ENCODE measurements at places on chromosomes 5 and 9. TPM values are rescaled to one million over a fixed set of nuclear protein-coding genes. Genes with fewer than 3 reads are reported as not detected.

NDST1 gene
- total RNA-seq, result 1.9 TPM

TAL2 gene
- total RNA-seq, result not detected

GRXCR2 gene
- total RNA-seq, result not detected

DMRT3 gene
- not detected for total RNA-seq

ROR2 gene
- 0.14 TPM for total RNA-seq

EIF4E1B gene
- not detected for total RNA-seq

ADGRV1 gene
- total RNA-seq, result 0.06 TPM

GRM6 gene
- total RNA-seq, result not detected

DNA sequence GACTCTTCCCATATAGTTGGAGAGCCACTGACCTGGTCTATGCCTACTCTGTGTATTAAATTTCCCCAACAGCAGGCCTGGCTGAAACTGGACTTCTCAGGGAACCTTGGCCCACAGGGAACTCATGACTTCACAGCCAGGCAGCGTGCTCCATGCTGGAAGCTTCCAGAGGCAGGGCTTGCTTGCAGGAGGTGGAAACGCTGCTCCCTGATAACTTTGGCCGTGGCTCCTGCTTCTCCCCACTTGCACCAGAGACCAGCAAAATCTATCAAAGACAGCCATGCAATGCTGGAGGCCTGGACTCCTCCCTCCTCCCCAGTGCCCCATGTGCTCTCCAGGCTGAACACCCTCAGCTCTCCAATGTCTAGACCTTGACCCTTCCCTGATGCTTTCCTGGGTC lies 137.1 kb downstream of the GABBR2 start:
- DNase-seq, result no peak
- peaks cover 38% of the 10 kb centered on the region for H3K27me3 ChIP-seq
- peaks cover 15% of the 10 kb centered on the region for H3K4me1 ChIP-seq
- no peak overlapping the region for H3K4me3 ChIP-seq

DNA sequence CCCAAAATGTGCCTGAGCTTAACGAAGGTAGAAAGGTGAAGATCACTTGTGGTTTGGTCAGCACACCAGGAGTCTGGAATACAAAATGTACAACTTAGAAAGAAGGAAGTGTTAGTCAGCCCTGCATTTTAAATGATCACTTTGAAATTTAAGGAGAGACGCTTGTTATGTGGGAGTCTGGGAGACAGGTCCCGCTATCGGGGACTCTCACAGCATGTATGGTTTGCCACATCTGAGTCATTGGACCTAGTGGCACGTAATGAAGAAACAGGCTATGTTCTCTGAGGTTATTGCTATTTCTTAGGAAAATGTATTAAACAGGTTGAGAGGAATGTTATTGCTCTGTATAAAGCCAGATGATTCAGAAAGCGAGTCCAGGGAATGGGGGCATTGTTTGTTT lies 2362.5 kb upstream of the WWC1 start:
- H3K4me1 ChIP-seq, result no peaks in the 10 kb centered on the region
- DNase-seq, result no peak
- H3K27ac ChIP-seq, result no peak overlapping the region
- H3K36me3 ChIP-seq, result no peaks in the 10 kb centered on the region

DNA sequence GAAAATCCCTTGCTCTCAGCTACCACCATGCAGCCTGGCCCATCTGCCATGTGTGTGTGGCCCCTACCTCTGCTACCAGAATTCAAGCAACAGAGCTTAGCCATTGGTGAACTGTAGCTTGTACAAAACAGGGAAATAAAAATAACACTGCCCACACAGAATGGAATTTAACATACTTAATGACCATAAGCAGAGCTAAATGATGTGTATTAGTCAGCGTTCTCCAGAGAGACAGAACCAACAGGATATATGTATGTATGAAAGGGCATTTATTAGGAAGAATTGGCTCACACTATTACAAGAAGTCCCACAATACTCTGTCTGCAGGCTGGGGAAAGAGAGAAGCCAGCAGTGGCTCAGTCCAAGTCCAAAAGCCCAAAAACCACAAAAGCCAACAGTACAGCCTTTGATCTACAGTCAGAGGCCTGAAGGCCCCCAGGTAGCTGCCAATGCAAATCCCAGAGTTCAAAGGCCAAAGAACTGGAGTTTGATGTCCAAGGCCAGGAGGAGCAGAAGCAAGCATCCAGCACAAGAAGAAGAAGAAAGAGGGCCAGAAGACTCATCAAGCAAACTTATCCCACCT lies 318.8 kb downstream of the DNAH5 start:
- no peak overlapping the region for H3K4me3 ChIP-seq
- no peak for DNase-seq
- no peaks in the 10 kb centered on the region for H3K4me1 ChIP-seq
- H3K27me3 ChIP-seq, result no peaks in the 10 kb centered on the region

DNA sequence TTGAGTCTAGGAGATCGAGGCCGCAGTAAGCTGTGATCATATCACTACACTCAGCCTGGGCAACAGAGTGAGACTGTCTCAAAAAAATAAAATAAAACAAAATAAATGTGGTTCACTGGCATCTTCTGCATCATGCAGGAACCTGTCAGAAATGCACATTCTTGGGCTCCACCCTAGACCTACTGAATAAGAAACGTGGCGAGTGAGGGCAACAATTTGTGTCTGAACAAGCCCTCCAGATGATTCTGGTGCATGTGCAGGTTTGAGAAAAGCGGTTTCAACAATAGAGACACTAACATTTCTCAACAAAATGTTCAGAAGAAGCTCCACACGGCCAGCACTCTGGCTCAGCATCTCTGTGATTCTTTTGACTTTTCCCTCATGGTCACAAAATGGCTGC lies 42.8 kb upstream of the CPEB4 start:
- no peak for DNase-seq
- H3K36me3 ChIP-seq, result no peaks in the 10 kb centered on the region
- H3K27ac ChIP-seq, result no peak overlapping the region
- H3K27me3 ChIP-seq, result peaks cover 7% of the 10 kb centered on the region
- no peaks in the 10 kb centered on the region for H3K4me1 ChIP-seq

DNA sequence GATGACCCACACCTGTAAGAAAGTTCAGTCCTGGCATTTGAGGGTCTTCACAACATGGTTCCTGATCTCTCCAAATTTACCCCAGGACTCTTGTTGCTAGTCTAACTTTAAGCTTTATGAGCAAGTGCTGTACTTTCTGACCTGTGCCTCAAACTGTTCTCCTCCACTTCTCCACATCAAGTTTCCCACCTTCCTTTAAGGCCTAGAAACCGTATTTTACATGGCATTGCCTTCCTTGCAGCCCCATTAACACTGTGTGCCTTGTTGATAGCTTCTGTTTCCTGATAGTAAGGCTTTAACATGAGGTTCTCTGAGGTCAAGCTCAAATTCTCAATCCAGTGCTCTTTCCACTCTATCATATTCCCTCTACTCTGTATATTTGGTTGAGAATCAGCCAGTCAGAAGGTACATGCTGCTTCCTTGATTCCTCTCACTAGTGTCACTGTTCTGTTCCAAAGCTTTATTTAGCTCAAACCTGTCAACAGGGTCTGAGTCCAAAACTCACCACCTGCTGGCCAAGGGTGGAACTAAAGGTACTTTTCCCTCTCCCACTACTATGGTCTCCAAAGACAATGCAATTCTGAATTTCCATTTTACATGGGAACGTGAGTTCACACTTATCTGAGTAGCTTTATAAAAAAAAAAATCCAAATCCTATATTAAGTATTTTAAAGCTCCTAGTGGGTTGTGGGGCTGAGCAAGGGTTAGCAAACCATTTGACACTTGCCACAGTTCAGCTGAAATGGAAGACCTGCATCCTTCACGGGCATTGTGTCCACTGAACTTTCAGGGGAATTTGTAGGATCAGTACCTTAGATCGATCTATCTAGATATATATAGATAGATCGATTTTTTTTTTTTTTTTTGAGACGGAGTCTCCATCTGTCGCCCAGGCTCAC lies 21.1 kb downstream of the VCP start:
- peaks cover 16% of the 10 kb centered on the region for H3K36me3 ChIP-seq
- H3K4me1 ChIP-seq, result peaks cover 4% of the 10 kb centered on the region
- H3K27me3 ChIP-seq, result no peaks in the 10 kb centered on the region
- peak overlapping the region; percentile 11 for H3K27ac ChIP-seq

GRCh38 chr9:106291786-106292185 lies 571.2 kb upstream of the ZNF462 start:
- H3K36me3 ChIP-seq, result no peaks in the 10 kb centered on the region
- H3K27me3 ChIP-seq, result no peaks in the 10 kb centered on the region
- DNase-seq, result no peak
- H3K4me1 ChIP-seq, result no peaks in the 10 kb centered on the region
- no peak overlapping the region for H3K4me3 ChIP-seq

DNA sequence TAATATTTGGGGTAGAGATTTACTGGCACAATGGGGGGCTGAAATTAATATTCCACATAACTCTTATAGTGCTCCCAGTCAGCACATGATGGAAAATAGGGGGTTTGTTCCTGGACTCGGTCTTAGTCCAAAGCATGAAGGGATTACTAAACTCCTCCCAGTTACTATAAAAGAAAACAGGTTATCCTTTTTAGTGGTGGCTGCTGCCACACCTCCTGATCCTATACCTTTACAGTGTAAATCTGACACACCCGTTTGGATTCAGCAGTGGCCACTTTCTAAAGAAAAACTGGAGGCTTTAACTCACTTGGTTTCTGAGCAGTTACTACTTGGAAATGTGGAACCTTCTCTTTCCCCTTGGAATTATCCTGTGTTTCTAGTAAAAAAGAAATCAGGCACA lies 572.9 kb upstream of the PTGER4 start:
- no peak overlapping the region for H3K27ac ChIP-seq
- no peak for DNase-seq
- H3K4me3 ChIP-seq, result no peak overlapping the region
- H3K4me1 ChIP-seq, result peaks cover 2% of the 10 kb centered on the region

- no peak overlapping the region for H3K27ac ChIP-seq
- peaks cover 29% of the 10 kb centered on the region for H3K36me3 ChIP-seq
- DNase-seq, result no peak
- H3K27me3 ChIP-seq, result no peaks in the 10 kb centered on the region
Measured at GRCh38 chr5:76701298-76701697, 14.6 kb upstream of the F2R start.

DNA sequence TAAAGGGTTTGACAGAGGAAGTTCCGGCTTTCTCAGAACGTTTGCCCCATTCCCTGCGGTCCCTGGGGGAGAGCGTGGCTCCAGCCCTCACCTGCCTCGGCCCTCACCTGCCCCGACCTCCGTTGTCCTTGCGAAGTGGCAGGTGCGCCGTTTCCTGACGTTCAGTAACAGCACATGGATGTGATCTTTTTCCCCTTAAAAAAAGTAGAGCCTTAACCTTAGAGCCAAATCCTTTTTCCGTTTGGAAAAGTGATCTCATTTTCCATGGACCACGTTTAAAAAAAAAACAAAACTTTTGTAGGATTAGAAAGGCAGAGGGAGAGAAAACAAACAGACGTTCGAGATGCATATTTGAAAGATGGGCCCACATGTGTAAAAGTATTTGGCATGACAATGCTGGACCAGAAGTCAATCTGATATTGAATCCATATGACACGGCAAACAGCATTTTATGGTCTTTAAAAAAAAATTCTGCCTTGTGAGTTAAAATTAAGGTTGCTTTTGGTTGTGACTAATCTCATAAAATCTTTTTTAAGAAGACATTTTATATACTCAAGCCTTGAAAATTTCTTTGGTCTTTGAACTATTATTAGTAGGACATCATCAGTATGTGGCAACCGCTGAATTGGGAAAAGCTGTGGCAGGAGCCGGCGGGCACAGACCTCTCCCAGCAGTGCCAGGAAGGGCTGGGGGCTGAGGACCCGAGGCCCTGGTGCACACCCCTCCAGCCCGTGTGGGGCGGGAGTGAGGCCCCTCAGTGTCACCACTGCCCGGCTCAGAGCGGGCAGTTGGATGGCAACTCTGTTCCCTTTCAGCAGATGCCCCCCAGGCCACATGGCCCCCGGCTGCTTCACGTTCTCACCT lies 42.5 kb upstream of the EXOC3 start:
- peaks cover 41% of the 10 kb centered on the region for H3K36me3 ChIP-seq
- no peaks in the 10 kb centered on the region for H3K27me3 ChIP-seq
- no peak for DNase-seq
- peak overlapping the region; percentile 36 for H3K27ac ChIP-seq
- peaks cover 19% of the 10 kb centered on the region for H3K4me1 ChIP-seq

DNA sequence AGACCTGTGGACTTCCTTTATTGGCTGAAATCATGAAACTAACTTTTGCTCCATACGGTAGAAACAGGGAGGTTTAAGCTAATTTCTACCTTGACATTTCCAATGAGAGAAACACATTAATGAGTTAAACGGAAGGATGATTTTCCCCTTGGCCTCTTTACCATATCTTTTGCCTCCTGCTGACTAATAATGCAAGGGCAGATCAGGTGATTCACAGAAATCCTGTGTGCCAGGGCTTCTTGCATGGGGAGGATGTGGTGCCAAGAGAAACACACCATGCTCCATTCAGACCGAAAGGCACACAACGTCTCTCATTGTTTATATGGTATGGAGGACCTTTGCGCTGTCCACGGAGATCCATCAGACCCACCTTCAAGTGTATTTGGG lies 17.4 kb upstream of the PRLR start:
- H3K27ac ChIP-seq, result no peak overlapping the region
- DNase-seq, result no peak
- H3K4me1 ChIP-seq, result peaks cover 3% of the 10 kb centered on the region
- no peaks in the 10 kb centered on the region for H3K36me3 ChIP-seq

DNA sequence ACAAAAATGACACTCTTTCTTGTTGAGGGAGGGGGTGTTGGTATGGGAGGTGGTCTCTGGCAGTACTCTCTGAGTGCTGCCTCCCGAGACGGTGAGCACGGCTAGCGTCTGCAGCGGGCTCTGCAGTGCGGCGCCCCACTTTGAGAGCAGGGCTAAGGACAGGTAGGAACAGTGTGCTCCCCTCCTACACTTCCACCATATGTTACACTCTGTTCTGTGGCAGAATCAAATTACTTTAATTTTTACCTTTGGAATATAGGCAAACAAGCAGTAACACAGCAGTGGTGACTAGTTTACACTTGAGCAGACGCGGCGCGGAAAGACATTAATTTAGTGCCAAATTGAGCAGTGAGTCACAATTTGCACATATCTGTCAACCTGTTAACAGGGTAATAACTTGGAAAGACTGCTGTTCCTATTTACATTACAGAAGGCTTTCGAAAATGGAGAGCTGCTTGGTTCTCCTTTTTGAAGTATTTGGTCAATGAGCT lies 136.3 kb downstream of the MED27 start:
- no peak overlapping the region for H3K4me3 ChIP-seq
- no peaks in the 10 kb centered on the region for H3K36me3 ChIP-seq
- no peak overlapping the region for H3K27ac ChIP-seq
- H3K4me1 ChIP-seq, result no peaks in the 10 kb centered on the region
- H3K27me3 ChIP-seq, result no peaks in the 10 kb centered on the region
- DNase-seq, result no peak

GRCh38 chr9:108910402-108910801 lies 23.5 kb downstream of the ELP1 start:
- no peak overlapping the region for H3K4me3 ChIP-seq
- peaks cover 10% of the 10 kb centered on the region for H3K4me1 ChIP-seq
- no peak overlapping the region for H3K27ac ChIP-seq
- no peak for DNase-seq
- H3K36me3 ChIP-seq, result peaks cover 23% of the 10 kb centered on the region

- H3K36me3 ChIP-seq, result no peaks in the 10 kb centered on the region
- no peaks in the 10 kb centered on the region for H3K4me1 ChIP-seq
Measured at GRCh38 chr5:116681334-116682013, 106.9 kb upstream of the SEMA6A start.
